ENCODE measurements at places on chromosomes 4 and X. TPM values are rescaled to one million over a fixed set of nuclear protein-coding genes. Genes with fewer than 3 reads are reported as not detected.

The MAOB gene
- not detected for total RNA-seq

DNA sequence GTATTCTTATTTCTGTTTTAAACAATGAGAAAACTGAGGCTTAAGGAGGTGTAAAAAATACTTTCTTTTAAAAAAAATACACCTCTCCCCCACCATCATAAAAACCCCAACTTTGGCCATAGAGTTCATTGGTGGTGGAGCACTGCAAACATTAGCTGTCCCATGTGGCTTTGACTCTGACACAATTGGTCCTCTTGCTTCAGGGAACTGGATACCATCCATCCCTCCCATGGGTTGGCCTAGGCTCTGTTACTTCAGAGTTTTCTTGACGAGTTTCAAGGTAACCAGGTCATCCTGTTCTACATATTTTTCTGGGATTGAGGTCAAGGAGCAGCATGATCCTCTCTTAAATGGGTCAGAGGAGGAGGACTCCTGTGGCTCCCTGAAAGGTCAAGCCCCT is 50.5 kb downstream of the TMEM164 start:
- H3K4me1 ChIP-seq, result peaks cover 5% of the 10 kb centered on the region
- H3K27me3 ChIP-seq, result no peaks in the 10 kb centered on the region
- DNase-seq, result no peak
- no peak overlapping the region for H3K27ac ChIP-seq

DNA sequence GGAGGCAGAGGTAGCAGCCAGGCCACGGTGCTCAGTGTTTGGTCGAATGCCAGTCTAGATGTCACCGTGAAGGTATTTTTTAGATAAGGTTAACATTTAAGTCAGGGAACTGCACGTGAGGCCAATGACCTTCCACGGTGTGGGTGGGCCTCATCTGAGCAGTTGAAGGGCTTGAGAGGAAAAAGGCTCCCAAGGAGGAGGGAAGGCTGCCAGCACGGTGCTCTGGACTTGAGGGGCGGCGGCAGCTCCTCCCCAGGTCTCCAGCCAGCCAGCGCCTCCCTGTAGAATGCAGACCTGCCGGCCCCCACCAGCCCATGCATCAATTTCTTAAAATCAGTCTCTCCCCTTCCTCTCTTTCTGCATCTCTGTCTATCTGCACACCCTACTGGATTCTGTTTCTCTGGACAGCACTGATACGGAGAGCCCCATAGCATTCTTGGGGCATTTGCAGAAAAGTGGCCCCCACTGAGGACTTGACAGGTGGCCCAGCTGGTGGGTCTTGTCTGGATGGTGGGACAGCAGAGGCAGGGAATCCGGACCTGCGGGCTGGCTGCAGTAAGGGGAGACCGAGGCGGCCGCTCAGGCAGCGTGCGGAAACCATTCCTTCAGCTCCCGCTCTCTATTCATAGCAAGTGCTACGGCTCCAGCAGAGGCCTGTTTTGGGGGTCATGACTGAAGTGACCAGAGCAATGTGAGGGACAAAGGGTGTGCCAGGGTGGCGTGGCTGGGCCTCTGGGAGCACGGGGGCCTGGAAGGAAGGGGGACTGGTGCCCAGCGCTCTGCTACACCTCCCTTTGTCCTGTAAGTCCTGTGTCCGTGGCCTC is 7.9 kb upstream of the RGS12 start:
- H3K27me3 ChIP-seq, result no peaks in the 10 kb centered on the region
- H3K4me1 ChIP-seq, result peaks cover 8% of the 10 kb centered on the region
- H3K4me3 ChIP-seq, result no peak overlapping the region
- no peaks in the 10 kb centered on the region for H3K36me3 ChIP-seq
- H3K27ac ChIP-seq, result no peak overlapping the region

- H3K4me1 ChIP-seq, result peaks cover 34% of the 10 kb centered on the region
- H3K4me3 ChIP-seq, result no peak overlapping the region
- H3K36me3 ChIP-seq, result no peaks in the 10 kb centered on the region
- no peak overlapping the region for H3K27ac ChIP-seq
- no peaks in the 10 kb centered on the region for H3K27me3 ChIP-seq
These were observed 115.2 kb upstream of the LNX1 start for GRCh38 chr4:53706422-53707032.

DNA sequence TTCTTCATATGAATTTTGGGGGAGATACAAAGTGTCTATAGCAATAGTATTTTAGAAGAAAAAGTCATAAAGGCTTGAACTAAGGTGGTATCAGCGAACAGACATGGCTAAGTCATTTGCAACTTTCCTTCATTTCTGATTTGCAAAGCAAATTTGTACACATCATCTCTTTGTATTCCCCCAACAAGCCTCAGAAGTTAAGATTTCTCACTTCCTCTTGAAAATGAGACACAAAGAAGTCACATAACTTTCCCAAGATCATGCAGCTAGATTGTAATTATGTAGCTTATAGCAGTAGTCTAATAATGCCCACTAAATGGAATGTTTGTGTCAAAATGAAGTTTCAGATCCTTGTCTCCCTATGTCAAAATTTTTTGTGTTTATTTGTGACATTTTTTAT is 709.8 kb upstream of the HS3ST1 start:
- H3K4me3 ChIP-seq, result no peak overlapping the region
- no peaks in the 10 kb centered on the region for H3K36me3 ChIP-seq
- no peaks in the 10 kb centered on the region for H3K4me1 ChIP-seq

DNA sequence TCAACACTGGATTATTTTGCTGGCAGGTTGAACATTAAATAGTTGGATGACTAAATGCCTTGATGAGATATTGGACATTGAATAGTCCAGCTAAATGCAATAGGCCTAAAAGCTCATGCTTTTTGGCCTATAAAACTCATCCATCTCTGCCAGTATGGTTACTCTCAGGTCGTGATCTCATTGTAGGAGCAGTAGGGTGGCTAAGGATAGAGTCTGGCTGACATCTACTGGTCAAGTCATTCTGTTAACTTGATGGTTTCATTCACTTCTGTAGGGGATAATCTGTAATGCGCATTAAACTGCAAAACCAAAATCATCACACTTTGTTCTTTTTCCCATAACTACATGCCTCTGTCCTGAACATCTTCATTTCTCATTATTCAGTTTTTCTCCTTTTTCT is 227.0 kb downstream of the DKK2 start:
- no peak overlapping the region for H3K27ac ChIP-seq
- no peaks in the 10 kb centered on the region for H3K27me3 ChIP-seq

- no peak overlapping the region for H3K27ac ChIP-seq
- H3K4me1 ChIP-seq, result no peaks in the 10 kb centered on the region
- no peak for DNase-seq
- H3K4me3 ChIP-seq, result no peak overlapping the region
- H3K36me3 ChIP-seq, result no peaks in the 10 kb centered on the region
- no peaks in the 10 kb centered on the region for H3K27me3 ChIP-seq
These were observed 541 bp upstream of the GABRA3 start for GRCh38 chrX:152451731-152451980.

The SPATA18 gene
- not detected for total RNA-seq

GRCh38 chr4:125750399-125750798 is 435.6 kb downstream of the FAT4 start:
- no peak for DNase-seq
- no peak overlapping the region for H3K4me3 ChIP-seq
- no peaks in the 10 kb centered on the region for H3K27me3 ChIP-seq
- no peaks in the 10 kb centered on the region for H3K4me1 ChIP-seq
- no peak overlapping the region for H3K27ac ChIP-seq

DNA sequence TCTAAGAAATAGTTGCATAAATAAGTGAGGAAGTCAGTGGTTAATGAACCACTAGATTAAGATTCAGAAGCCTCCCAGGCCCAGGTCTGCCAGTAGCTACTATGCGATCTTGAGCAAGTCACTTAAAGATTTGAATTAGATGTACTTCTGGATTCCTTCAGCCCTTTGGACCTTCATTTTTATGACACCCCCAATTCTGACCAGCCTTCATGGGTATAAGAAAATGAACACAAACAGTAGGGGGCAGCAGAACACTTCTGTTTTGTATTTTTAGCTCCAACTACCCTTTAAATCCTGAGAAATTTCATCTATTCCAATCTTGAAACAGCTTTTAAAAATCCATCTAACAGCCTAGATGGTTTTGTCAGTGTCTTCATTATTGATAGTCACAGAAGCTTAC is 19.0 kb downstream of the TMEM47 start:
- no peak overlapping the region for H3K4me3 ChIP-seq
- H3K36me3 ChIP-seq, result no peaks in the 10 kb centered on the region
- H3K27ac ChIP-seq, result no peak overlapping the region
- H3K4me1 ChIP-seq, result no peaks in the 10 kb centered on the region

- no peaks in the 10 kb centered on the region for H3K27me3 ChIP-seq
- peaks cover 8% of the 10 kb centered on the region for H3K4me1 ChIP-seq
- H3K36me3 ChIP-seq, result no peaks in the 10 kb centered on the region
These were observed 85.1 kb downstream of the AFF1 start for GRCh38 chr4:87019898-87020297.

The ALB gene
- 0.22 TPM for total RNA-seq

GRCh38 chrX:44022964-44023363 is 49.8 kb upstream of the NDP start:
- no peak overlapping the region for H3K27ac ChIP-seq
- no peaks in the 10 kb centered on the region for H3K27me3 ChIP-seq
- H3K4me1 ChIP-seq, result no peaks in the 10 kb centered on the region
- no peaks in the 10 kb centered on the region for H3K36me3 ChIP-seq
- DNase-seq, result no peak

DNA sequence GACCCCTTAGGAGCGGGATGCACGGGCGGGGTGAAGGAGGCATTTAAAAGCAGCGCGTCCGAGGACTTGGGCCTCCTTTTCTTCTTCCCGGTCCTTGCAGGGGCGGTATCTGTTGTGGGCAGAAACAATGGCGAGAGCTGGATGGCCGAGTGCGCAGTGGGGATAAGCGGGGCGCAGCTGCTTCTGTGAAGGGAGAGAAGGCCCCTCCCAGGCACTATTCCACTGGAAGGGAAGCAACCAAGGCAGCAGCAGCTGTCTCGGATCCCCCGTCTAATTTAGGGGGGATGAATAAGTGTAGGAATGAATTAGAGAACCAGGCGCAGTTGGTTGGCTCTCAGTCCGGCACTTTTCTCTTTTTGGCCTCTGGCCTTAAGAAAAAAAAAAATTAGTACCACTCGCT is 995 bp downstream of the SMARCA5 start:
- peak overlapping the region; percentile 93 for H3K4me3 ChIP-seq
- peaks cover 16% of the 10 kb centered on the region for H3K4me1 ChIP-seq
- DNase-seq, result peak; percentile 33
- H3K27me3 ChIP-seq, result peaks cover 4% of the 10 kb centered on the region

GRCh38 chrX:74835566-74835965 is 89.7 kb downstream of the NEXMIF start:
- no peaks in the 10 kb centered on the region for H3K27me3 ChIP-seq
- no peaks in the 10 kb centered on the region for H3K4me1 ChIP-seq
- no peak overlapping the region for H3K27ac ChIP-seq
- no peaks in the 10 kb centered on the region for H3K36me3 ChIP-seq
- DNase-seq, result no peak
- H3K4me3 ChIP-seq, result no peak overlapping the region

DNA sequence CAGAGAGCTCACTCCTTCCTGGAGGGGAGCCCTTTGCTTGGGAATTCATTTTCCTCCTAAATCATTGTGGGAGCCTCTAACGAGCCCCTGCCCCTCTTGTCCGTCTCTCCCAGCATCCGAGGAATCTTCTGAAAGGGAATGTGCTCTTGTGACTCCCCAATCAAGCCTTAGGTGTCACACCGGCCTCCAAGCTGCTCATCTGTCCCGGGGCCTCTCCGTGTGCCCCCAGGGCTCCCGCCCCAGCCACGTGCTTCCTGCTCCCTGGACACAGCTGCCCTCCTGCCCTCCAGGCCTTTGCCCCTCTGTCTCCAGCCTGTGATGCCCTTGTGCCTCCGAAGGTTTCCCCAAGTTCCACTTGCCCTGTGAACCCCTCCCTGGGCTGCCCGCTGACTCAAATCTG is 239.8 kb downstream of the AFAP1 start:
- DNase-seq, result no peak
- H3K4me3 ChIP-seq, result no peak overlapping the region
- H3K36me3 ChIP-seq, result no peaks in the 10 kb centered on the region

GRCh38 chrX:152878976-152879755 is 18.7 kb upstream of the ZNF185 start:
- no peaks in the 10 kb centered on the region for H3K4me1 ChIP-seq
- no peaks in the 10 kb centered on the region for H3K27me3 ChIP-seq
- H3K4me3 ChIP-seq, result no peak overlapping the region
- H3K27ac ChIP-seq, result no peak overlapping the region
- DNase-seq, result no peak

- no peaks in the 10 kb centered on the region for H3K4me1 ChIP-seq
- DNase-seq, result peak; percentile 71
These were observed 27.4 kb downstream of the HMGN5 start for GRCh38 chrX:81174286-81174685.

The BTK gene
- total RNA-seq, result not detected

DNA sequence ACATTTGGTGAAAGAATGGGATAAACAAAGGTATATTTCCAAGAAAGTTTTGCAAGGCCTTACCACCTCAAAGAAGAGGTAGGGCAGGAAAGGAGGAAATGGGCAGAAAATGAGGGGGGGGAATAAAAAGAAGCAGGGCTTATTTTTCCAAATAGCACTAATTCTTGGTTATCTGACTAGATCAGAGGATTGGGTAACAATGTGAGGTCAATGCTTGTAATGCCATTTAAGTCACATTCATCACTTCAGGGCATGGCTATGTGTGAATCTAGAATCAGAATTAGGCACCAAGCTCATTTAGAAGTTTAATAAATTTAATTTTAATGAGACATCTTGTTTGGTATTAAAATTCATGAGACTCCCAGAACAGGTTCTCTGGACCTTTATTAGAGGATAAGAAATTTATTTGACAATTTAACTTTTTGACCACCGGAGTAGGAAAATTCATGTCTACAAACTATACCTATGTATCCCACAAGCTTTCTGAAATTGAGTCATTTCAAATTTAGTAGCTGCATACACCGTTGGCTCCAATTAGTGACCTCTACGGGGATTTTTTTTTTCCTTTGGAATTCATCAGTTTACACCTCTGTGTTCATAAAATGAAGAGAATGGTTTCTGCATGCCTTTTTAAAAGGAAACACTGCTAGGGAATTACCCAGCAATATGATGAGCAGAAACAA is 1.4 kb upstream of the STS start:
- H3K4me3 ChIP-seq, result peak overlapping the region; percentile 96
- no peak for DNase-seq
- no peaks in the 10 kb centered on the region for H3K27me3 ChIP-seq
- H3K4me1 ChIP-seq, result peaks cover 36% of the 10 kb centered on the region

The ALAS2 gene
- total RNA-seq, result not detected

The LRCH2 gene
- total RNA-seq, result 0.11 TPM

DNA sequence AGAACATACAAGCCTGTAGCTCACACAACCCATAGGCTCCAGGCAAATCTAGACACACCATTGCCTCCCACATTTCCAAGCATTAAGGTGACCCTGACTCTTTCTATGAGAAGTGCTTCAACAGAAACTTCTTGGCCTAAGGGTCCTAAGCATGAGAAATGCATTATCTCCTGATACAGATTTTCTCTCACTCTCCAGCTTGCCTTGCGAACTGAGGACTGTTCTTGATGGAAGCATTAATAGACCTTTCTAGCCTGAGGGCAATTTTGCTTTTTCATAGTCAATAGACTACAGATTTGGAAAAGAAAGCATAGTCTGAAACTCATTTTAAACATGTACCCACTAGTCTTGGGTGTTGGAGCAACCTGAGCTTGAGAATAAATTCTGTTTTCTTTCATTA is 1801.3 kb upstream of the PCDH7 start:
- no peak overlapping the region for H3K4me3 ChIP-seq
- no peaks in the 10 kb centered on the region for H3K4me1 ChIP-seq
- no peaks in the 10 kb centered on the region for H3K27me3 ChIP-seq
- H3K36me3 ChIP-seq, result no peaks in the 10 kb centered on the region

GRCh38 chr4:171340258-171340657 is 472.9 kb upstream of the GALNTL6 start:
- no peak overlapping the region for H3K27ac ChIP-seq
- no peaks in the 10 kb centered on the region for H3K36me3 ChIP-seq
- H3K4me3 ChIP-seq, result no peak overlapping the region
- DNase-seq, result no peak
- no peaks in the 10 kb centered on the region for H3K4me1 ChIP-seq

Measured in PC-3 (cell line).